ENCODE measurements at places on chromosomes 6 and 20.

- no peak for DNase-seq
Observed at GRCh38 chr6:2485116-2485515, 239.7 kb upstream of the GMDS start.

DNA sequence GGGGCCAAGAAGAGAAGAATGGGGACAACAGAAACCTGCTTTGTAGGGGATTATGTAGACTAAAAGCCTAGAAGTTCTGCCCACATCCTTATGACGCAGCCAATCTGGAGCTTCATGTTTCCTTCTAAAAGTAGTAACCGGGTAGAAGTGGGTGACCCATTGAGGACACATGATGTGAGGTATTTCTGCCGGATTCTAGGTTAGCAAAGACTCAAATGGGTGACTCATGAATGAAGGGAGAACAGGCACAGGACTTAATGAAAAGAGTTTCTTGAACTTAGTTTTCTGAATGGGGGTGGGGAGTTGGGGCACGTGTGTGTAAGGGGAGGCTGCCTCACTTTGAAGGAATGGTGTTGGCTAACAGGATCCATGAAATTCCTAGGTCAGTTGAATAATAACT is 68.8 kb downstream of the CDS2 start:
- no peak for DNase-seq

GRCh38 chr6:101011186-101011585 is 130.1 kb upstream of the ASCC3 start:
- DNase-seq, result no peak

- no peak for DNase-seq
Observed at GRCh38 chr6:78528926-78529325, 338.4 kb upstream of the IRAK1BP1 start.

DNA sequence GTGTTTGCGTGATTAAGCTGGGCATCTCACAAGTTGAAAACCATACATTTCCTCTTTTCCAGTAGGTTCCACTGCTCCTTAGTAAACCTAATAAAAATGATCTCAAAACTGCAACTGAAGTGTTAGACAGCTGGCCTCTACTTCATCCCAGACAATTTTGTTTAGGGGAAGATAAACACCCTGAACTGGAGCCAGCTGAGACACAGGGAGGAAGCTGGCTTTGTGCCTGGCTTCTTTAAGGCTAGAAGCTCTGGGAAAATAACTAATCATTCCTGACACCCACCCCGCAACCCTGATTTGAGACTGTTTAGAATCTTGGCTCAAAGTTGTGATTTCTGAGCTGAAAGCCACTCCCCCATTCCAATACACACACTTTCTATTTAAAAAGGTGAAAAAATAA is 11.6 kb downstream of the PTPRT start:
- DNase-seq, result no peak

GRCh38 chr20:23585808-23586734 is 17.8 kb upstream of the CST9L start:
- DNase-seq, result no peak

- DNase-seq, result peak; percentile 4
Observed at GRCh38 chr6:155755452-155755851, 299.8 kb upstream of the NOX3 start.

- DNase-seq, result peak; percentile 83
Observed at GRCh38 chr20:63858393-63859165, 2.7 kb upstream of the ABHD16B start.

- DNase-seq, result peak; percentile 86
Observed at GRCh38 chr6:28258877-28259777, at the start of gene NKAPL. NKAPL (plus strand) TSS chr6:28259297; CDS start chr6:28259372, 75 bp downstream.

DNA sequence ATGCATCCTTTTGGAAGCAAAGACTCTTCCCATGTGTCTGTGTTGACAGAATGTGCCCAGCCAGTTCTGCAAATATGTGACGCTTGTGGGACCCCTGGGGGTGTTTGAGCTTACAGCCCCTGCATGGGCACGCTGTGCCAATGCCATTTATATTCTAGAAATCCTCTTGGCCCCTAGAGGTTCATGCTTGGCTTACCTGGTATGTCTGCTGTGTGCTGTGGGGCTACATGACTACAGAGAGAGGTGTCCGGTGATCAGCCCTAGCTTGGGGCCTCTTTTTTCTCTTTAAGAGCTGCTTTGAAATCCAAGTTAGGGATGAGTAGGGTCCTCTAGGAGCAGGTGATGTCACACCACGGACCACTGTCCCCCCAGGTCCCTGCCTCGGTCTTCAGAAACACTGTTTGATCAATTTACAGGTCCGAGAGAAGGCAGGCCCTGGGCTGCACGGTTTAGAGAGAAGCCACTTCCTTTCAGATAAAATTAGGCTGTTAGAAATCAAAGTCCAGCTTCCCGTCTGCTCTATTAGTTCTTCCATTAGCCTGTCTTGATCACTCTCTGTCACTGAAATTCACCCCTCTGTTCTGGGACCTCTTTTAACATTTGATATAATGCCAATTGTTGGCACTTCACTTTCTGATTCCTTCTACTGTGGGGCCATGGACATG is 26.5 kb downstream of the BCAS4 start:
- no peak for DNase-seq

GRCh38 chr20:50810063-50810462 is 15.2 kb downstream of the BCAS4 start:
- DNase-seq, result no peak

DNA sequence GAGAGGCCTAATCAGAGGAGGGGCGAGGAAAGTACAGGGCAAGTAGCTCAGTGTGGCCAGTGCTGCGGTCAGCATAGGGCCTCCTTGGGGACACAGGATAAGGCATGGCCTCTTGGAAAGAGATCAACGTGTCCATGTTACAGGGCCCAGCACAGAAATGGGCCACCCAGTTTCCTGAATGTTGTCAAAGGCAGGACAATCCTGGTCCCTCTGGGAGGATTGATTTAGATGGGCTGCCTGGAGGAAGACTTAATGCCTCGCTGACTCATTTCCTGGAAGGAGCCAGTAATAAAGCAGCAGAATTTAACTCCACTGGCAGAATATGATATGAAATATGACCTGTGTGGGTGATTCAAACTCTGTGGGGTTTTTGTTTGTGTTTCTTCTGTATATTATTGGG is 16.6 kb downstream of the DDO start:
- peak; percentile 21 for DNase-seq

- no peak for DNase-seq
Observed at GRCh38 chr6:1111361-1111760, 200.5 kb upstream of the FOXQ1 start.

DNA sequence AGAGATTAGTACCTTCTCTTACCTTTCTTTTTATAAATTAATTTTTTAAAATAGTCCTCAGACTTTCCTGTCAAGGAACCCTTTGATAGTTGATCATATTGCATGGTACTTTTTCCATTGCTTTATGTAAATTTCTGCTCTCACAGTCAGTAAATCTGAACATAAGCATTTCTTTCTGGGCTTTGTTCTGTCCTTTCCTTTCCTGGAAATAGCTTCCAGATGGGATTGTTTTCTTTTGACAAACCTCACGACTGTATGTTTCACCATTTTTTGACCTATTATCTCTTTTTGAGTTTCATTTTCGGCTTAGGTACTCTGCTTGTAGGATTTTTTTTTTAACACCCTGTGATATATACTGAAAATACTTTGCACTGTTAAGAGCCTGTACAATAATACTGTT is 32.6 kb downstream of the UTRN start:
- peak; percentile 26 for DNase-seq

- DNase-seq, result no peak
Observed at GRCh38 chr6:111580826-111581505, 24.7 kb downstream of the TRAF3IP2 start.

GRCh38 chr20:36372666-36373065 is 66.5 kb downstream of the DLGAP4 start:
- DNase-seq, result no peak

- DNase-seq, result no peak
Observed at GRCh38 chr6:158468666-158469065, 91.2 kb upstream of the TMEM181 start.

- DNase-seq, result peak; percentile 55
Observed at GRCh38 chr6:88725111-88725975, 238.1 kb downstream of the RNGTT start.

DNA sequence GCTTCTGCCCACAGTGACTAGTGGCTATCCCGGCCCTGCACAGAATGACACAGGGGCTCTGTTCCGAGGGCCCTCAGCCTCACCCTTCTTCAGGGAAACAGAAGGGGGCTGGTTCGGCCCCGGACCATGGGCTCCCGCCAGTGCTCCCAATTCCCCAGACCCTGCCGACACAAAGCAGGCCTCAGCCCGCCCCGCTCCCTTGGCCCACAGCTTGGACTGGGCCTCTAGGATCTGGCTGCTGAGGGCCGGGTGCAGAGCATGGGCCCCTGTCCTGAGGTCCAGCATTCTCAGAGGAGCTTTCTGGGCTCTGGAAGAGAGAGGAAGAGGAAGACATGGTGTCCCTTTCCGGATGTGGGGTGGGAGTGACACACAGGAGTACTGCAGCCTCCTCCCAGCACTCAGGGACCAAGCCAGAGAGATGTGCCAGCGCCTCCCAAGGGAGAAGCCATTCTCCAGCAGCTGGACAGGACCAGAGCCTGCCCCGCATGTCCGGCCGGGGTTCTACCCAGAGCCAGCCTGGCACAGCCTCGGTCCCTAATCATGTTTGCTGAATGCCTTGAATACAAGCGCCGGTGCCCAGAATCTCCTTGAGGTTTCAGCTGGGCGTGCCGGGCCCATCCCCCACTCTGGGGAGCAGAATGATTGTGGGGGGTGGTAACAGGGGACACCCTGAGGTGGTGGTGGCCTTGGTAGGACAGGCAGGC is 23.9 kb downstream of the C20orf203 start:
- DNase-seq, result no peak

- DNase-seq, result peak; percentile 3
Observed at GRCh38 chr6:46331461-46331860, 159.8 kb downstream of the RCAN2 start.

GRCh38 chr6:152142105-152142504 is 334.6 kb downstream of the ESR1 start:
- DNase-seq, result no peak

DNA sequence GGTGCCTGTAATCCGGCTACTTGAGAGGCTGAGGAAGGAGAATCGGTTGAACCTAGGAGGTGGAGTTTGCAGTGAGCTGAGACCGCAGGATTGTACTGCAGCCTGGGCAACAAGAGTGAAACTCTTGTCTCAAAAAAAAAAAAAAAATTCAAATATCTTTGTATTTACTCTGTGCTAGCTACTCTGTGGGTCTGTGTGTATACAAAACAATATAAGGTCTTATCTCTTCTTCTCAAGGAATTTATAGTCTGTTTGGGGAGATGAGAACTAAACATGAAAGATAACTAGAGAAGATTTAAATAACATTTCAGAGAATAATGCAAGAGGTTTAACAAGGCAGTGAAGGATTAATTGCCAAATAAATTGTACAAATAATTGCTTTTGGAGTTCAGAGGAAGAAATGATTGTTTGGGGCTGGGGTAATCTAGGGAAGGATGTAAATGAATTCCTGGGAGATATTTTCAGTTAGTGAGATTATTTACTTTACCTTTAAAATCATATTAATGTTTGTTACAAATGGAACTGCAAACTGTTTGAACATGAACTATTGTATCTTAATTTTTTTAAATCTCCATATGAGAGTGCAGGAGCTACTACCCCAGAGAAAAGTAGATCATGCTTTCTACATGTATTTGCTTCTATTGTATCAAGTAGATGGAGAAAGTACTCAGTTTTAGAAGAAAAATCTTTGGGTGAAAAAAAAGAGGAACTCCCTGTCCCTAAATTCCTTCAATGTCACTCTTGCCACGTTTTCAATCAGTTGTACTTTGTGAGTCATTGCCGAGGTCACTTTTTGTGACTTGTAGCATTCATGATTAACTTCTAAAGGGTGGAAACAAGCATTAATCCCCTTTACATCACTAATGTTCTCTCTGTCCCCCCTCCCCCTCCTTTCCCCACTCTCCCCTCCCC is 39.0 kb downstream of the NCOA3 start:
- no peak for DNase-seq

- DNase-seq, result peak; percentile 25
Observed at GRCh38 chr6:55704421-55704820, 125.4 kb upstream of the HMGCLL1 start.

GRCh38 chr6:1825277-1825676 is 215.6 kb downstream of the FOXC1 start:
- DNase-seq, result no peak

GRCh38 chr6:132443206-132443605 is 41.9 kb upstream of the MOXD1 start:
- DNase-seq, result peak; percentile 26

- DNase-seq, result no peak
Observed at GRCh38 chr20:52824494-52825216, 147.5 kb upstream of the TSHZ2 start.

- no peak for DNase-seq
Observed at GRCh38 chr6:69398729-69399128, 398.1 kb downstream of the LMBRD1 start.

DNA sequence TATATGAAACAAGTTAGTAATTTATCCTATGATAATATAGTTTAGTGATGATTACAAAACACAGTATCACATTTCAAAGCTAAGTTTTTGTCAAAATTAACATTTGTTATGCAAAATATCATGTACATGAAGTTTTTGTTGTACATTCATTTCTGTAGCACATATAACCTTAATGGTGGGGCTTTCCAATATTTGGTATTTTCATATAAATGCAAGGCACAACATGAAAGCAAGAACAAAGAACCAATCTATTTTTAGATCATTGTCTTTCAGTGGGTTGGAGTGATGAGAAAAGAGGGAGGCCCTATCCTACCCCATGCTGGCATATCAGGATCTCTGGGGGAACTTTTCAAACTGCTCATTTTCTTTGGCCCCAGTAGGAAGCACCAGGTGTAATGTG is 53.4 kb downstream of the FAM83B start:
- DNase-seq, result no peak

GRCh38 chr6:69116658-69117057 is 481.6 kb downstream of the ADGRB3 start:
- no peak for DNase-seq

DNA sequence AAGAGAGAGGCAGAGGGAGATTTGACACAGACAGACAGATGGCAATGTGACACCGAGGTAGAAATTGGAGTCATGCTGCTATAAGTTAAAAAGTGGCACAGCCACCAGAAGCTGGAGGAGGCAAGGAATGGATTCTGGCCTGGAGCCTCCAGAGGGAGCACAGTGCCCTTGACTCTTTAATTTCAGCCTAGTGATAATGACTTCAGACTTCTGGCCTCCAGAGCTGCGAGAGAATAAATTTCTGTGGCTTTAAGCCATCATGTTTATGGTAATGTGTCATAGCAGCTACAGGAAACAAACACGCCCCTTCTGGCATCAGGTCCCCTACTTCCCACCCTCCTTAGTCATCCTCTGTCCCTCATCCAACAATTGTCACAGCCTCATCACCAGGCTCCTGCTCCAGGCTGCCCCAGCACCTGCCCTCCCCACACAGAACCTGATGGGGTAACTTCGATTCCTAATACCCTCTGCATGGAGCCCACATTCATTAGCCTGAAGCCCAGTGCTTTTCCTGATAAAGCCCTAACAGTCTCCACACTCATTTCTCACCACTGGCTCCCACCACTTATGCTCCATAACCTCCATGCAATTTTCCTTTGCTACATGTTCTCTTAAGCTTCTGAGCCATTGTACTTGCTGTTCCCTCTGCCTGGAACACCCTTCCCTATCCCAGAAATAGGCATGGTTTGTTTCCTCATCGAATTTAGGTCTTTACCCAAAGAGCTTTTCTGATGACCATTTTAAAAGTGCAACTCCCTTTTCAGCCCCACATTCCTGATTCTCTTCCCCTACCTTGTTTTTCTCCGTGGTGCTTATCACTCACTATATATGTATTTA is 69.7 kb upstream of the TOX2 start:
- DNase-seq, result peak; percentile 96
